Hepatic stellate cell (primary cell): ENCODE measurements at places on chromosomes 16 and 17.

GRCh38 chr16:58733248-58733670, 857 bp downstream of the GOT2 start:
- peak; percentile 20 for DNase-seq

GRCh38 chr16:75576384-75576811, 10.2 kb downstream of the GABARAPL2 start:
- no peak for DNase-seq

DNA sequence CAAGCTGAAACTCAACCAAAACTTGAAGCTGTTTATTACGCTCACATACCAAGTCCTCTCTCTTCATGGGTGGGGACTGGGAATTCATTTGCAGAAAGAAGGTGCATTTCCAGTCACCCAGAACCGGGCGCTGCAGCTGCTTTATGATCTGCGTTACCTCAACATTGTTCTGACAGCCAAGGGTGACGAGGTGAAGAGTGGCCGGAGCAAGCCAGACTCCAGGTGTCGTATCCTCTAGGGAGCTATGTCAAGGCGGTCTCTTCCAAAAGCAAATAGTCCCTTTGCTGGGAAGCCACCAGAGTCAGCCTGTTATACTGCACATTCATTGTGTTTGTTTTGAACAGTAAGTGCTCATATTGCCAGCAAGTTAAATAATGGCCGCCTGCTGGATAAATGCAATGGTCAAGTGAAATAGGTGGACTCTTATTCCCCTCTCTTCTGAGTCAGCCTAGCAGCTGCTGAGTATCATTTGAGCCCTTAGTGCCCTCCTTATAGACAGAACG, 12.7 kb downstream of the COG1 start:
- no peak for DNase-seq

DNA sequence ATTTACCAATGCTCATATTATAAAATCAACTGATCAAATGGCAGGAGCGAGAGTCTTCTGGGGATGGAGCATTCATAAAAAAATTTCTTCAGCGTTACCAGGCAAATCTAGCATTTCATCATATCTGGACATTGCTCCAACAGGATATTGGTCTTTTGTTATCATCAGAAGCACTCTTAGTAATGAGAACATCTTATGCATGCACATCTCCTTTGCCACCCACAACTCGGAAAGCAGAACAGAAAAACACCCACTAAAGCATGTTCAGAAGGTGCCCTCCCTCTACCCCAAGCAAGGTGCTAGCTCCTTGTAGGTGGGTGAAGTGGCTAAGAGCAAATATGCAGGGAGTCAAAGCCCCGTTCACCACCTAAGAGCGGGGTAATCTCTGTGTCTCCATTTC, 18.9 kb downstream of the ARHGAP17 start:
- DNase-seq: no peak

DNA sequence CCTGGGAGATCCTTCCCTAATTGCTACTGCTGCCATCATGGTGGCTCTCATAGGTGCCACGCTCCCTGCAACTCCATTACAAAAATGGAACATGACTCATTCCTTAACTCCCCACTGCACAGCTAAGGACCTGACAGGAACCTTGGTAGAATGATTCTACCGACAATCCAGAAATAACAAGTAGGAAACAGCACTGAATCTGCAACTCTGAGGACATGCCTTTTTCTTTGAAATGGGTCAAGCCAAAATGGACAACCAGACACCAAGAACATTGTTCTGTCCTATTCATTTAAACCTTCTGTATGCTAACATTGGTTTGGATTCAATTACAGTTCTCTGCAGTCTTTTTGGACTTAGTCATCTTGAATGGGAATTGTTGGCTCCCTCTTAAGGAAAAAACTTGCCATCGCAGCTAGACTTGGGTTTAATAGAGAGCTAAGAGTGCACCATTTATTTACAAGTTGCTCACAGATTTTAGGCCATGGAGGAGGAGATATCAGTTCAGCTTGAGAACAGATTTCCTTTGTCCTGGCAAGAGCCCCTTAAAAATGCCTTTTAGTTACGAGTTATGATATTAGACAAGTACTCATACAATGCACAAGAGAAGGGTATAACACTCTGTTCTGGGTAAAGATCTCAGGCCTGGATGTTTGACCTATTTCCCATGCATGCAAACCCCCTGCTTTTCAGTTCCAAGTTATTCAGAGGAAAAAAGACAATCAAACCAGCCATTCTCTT, 20.9 kb upstream of the NSRP1 start:
- peak; percentile 43 for DNase-seq

- DNase-seq: no peak
Measured at GRCh38 chr17:3978421-3979289, 14.4 kb upstream of the ATP2A3 start.

GRCh38 chr16:726438-727290, at the start of the genes CCDC78 and HAGHL:
CCDC78 (minus strand) TSS chr16:726443; CDS start chr16:726367, 76 bp downstream.
HAGHL (plus strand) TSS chr16:727106; CDS start chr16:727510, 404 bp downstream.
- no peak for DNase-seq

DNA sequence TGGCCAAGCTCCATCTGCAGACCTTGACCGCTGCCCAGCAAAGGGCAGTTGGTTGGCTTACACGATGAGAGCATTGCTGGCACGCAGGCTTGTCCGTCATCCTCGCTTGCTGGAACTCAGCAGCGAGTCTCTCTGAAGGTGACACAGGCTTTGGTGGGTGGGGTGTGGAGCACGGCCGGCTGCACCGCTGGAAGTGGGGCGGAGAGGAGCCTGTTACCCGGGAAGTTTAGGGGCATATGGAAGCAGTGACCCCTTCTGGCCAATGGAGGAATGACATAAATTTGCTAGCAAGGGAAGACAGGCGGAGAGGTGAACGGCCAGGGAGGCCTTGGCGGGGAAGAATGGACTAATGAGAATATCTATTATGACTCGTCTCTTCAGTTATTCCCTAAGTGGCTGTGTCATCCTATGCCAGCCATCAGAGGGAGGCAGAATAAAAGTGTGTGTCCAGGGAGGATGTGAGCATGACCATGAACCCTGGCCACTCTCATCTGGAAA, 65.9 kb upstream of the SDK2 start:
- no peak for DNase-seq

DNA sequence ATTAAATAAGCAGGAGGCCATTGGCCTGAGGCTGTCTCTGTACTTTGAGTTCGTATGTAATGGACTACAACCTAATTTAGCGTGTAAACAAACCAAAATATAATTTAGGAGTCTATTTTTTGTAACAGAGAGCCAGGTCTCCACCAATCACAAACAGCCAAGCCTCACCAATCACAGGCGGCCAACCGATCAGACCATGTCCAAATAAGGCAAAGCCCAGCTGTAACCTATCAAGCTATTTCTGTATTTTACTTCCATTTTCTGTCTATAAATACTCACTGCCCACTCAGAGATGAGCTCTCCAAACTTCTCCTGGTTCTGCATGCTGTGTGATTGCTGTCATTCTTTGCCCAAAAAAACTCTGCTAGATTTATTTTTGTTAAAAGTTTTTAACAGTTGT, 322.7 kb downstream of the NPIPA8 start:
- DNase-seq: no peak

DNA sequence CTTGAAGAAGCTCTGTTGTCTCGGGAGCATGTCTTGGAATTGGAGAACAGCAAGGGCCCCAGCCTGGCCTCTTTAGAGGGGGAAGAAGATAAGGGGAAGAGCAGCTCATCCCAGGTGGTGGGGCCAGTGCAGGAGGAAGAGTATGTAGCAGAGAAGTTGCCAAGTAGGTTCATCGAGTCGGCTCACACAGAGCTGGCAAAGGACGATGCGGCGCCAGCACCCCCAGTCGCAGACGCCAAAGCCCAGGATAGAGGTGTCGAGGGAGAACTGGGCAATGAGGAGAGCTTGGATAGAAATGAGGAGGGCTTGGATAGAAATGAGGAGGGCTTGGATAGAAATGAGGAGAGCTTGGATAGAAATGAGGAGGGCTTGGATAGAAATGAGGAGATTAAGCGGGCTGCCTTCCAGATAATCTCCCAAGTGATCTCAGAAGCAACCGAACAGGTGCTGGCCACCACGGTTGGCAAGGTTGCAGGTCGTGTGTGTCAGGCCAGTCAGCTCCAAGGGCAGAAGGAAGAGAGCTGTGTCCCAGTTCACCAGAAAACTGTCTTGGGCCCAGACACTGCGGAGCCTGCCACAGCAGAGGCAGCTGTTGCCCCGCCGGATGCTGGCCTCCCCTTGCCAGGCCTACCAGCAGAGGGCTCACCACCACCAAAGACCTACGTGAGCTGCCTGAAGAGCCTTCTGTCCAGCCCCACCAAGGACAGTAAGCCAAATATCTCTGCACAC, 21.2 kb downstream of the AKAP1 start:
- DNase-seq: no peak

DNA sequence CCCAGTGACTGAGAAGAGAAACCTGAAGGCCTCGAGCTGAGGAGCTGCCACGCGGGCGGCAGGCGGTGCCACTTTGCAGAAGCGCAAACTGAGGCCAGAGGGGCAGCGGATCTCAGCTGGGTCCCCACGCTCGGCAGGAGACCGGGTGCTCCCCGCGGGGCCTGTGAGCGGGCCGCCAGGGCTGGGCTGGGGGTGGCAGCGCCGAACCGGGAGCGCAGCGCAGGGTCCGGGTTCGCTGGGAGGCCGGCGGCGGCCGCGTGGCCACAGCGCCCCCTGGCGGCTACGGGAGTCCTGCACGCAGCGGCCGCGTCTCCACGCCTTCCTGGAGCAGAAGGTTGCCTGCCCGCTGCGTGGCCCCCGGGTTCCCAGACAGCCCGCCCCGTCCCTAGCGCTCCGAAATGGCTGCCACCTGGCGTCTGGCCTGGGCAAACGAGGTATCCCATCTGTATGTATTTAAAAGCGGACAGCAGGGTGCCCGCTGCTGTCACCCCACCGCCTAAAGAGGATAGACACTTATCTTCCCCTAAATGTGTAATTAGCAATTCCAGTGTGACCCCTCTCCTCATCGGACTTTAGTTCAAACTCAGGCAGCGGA, 96.1 kb upstream of the CDH5 start:
- peak; percentile 87 for DNase-seq

- no peak for DNase-seq
Measured at GRCh38 chr16:3009568-3010390, 2.9 kb upstream of the CLDN9 start.

DNA sequence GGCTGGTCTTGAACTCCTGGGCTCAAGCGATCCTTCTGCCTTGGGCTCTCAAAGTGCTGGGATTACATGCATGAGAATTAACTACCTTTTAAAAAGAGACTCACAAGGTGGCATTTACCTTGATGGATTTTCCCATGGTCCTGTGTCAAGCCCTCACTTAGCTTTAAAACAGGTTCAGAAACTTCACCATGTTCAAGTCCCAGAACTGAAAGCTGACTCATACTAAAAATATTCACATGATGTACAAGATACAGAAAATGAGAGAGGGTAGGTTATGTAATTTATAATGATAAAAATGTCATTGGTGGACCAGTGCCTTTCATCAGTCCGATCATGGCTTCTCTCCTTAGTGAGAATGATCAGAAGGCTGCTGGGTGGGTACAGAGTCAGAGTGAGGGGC, 4.3 kb upstream of the AKAP1 start:
- DNase-seq: peak; percentile 17

- DNase-seq: no peak
Measured at GRCh38 chr16:56923481-56924091, 8.4 kb upstream of the HERPUD1 start.

- no peak for DNase-seq
Measured at GRCh38 chr17:29962656-29963055, 21.2 kb downstream of the EFCAB5 start.

DNA sequence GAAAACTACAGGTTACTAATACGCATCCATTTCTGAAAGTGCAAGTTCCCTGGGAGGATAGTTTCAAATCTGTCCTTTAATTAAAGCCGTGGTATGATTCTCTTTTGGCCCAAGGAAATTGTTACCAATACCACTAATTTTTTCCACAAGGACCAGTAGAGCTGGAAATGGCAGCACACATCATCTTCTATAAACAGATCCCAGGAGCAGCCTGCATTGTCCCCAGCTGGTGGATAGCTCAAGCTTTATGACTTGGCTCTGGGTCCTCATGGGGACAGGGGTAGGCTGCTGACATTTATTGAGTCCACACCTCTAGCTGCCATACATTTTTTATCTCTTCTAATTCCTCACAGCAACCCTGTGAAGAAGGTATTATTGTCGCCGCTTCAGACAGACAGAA, 35.8 kb upstream of the BHLHA9 start:
- no peak for DNase-seq

- DNase-seq: no peak
Measured at GRCh38 chr17:82240506-82241182, 11.8 kb downstream of the SLC16A3 start.

GRCh38 chr16:3471518-3472176, 23.6 kb downstream of the C16orf90 start:
- DNase-seq: no peak

- peak; percentile 79 for DNase-seq
Measured at GRCh38 chr17:47621293-47622179, 28.2 kb upstream of the KPNB1 start.

DNA sequence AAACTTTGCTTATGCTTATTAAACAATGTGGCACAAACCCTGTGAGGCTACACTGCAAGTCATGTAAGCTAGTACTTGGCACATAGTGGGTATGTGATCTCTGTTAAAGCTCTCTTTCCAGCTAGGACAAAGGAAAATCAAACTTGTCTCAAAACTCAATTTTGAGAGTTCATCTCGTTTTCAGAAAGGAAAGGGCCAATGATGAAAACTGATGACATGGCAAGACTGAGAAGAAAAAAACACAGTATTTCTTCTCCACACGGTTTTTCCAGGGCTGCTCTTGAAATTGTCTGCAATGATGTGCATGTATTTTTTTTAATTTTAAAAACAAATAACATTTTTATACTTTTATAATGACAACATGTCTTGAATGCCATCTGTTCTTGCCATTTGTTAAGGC, 389.8 kb downstream of the CA10 start:
- DNase-seq: no peak

DNA sequence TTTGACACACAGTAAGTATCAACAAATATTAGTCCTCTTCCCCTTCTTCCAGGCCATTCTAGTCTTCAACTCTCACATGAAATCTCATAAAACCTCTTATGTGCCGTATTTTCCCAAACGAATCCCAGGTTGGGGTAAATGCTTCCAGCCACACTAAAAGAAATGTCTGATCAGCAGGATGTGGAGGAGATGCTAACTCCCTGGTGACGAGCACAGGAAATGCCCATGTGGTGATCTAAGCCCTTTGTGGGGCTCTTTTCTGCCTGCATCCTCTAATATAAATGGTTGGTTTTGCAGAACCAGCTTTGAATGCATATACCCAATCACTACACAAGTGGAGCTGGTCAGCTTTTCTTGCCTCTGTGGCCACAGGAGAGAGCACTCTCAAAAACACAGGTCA, 498.2 kb upstream of the ERCC4 start:
- no peak for DNase-seq

DNA sequence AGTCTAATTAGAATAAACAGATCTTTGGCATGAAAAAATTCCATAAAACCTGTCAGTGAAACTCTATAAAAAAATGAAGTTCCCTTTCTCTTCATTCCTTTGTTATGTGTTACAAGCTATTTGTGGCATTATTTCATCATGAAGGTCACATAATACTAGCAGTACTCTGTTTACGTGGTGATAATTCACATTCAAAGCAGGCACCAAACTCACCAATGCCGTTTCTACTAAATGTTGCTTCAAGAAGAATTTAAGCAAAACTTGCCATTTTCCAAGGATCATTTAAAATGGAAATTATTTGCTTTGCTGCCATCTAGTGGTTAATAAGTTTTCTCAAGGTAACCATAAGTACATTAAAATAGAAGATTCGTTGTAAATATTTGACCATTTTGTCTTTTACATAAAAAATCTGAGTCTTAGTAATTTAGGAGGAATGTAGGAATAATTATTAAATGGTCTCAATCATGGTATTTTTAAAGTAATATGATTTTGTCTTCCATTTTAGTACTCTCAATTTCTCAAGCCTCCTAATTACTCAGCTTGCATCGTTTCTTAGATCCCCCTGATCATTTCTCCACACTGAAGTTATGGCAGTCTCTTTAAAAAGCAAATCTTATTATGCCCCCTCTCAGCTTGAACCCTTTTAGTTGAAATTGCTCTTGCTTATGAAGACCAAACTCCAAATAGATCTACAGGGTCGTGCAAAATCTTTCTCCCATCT, 80.8 kb downstream of the OMG start:
- DNase-seq: peak; percentile 40
